Effector CD4-positive, alpha-beta T cell (primary cell): ENCODE measurements at places on chromosomes 16 and 17.
A peak's percentile ranks its signal among the peaks of the same experiment; 100 is the strongest.

DNA sequence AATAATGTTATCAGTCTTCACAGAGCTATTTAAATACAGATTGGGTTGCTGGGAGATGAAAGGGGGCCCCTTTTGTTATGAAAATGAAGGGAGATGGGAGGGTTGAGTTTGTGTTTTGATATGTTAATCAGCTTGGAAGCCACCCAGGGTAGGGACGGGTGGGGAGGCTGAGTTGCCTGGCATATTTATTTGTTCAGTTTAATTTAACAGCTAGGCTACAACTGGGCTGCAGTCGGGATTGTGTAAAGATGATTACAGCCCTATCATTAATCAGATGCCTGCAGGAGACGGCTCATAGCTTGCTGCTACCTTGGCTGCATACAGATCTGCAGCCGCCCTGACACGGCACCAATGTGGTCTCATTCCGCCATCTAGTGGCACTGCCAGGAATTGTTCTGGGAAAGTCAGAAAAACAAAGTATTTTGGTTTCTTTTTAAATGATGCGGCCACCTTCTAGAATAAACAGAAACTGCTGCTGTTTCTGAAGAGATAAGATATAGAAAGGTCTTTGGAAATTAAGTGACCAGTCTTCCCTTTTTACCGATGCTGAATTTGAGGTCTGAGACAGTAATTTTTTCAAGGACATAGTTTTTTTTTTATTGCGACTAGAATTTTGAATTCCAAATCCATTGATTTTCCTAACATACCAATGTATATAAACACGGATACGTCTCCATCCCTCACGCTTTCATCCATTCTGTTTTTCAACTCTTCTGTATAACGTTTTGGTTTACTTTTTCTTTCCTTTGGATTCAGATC lies 458.0 kb upstream of the ASIC2 start:
- peak; percentile 52 for DNase-seq

DNA sequence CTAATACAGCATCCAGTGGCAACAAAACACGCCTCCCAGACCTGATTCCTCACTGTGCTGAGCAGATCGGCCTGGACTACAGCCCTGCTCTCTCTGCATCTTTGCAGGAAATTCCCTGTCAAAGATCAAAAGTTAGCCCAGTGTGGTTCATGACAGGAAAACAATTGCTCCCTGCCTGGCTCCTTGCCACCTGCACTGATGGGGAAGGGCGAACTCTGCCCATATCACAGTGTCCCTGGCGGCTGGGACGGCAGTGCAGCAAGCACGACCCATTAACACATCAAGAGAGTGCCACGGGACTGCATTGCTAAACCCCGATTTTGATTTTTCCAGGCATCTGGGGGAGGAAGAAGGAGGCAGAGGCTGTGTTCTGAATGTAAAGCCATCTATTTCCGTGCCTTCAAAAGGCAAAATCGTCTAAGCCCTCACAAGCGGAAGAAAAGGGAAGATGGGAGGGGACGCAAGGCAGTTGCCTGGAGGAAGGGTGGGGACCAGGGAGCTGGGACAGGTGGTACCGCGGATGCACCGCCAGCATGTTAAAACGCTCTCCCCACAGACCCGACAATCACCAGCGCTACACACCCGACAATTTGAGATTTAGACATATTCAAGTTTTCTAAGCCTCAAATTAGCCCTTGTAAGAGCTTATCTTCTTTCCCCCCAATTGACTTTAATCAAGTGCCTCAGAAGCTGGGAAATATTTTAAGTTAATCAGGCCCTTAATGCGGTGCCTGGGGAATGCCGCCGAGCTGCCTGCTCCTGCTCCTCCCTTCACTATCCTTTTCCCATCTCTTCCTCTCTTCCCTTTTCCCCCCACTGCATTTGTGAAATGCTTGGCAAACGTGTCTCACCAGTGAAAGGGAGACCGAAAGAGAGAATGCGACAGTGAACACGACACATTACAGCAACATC lies 238.8 kb upstream of the CDH5 start:
- DNase-seq = no peak

- DNase-seq = no peak
These were observed 32.3 kb upstream of the TAOK1 start for GRCh38 chr17:29357821-29358232.

GRCh38 chr17:59427996-59428395 lies 96.5 kb downstream of the YPEL2 start:
- no peak for DNase-seq

DNA sequence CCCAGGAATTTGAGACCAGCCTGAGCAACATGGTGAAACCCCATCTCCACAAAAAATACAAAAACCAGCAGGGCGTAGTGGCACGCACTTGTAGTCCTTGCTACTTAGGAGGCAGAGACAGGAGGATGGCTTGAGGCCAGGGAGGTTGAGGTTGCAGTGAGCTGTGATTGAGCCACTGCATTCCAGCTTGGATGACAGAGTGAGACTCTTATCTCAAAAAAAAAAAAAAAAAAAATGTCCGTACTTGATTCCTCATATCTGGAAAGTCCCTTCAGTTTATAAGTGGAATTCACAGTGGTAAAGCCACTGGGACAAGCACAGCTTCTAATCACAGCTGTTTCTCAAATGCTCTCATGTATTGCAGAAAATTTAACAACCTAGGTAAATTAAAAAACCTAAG lies 78.6 kb upstream of the CREBBP start:
- no peak for DNase-seq

GRCh38 chr17:44956998-44957981 lies 9.7 kb upstream of the KIF18B start:
- no peak for DNase-seq
